ENCODE measurements at places on chromosomes 3 and 15. TPM values are rescaled to one million over a fixed set of nuclear protein-coding genes. Genes with fewer than 3 reads are reported as not detected.

Gene PIK3R4
- 33.9 TPM for total RNA-seq

Gene GPR160
- total RNA-seq = 0.40 TPM

Gene ZNF770
- total RNA-seq = 22.9 TPM

Gene RAB6B
- 0.32 TPM for total RNA-seq

Gene SERINC4
- total RNA-seq = not detected

Gene MEIS2
- 13.4 TPM for total RNA-seq

DNA sequence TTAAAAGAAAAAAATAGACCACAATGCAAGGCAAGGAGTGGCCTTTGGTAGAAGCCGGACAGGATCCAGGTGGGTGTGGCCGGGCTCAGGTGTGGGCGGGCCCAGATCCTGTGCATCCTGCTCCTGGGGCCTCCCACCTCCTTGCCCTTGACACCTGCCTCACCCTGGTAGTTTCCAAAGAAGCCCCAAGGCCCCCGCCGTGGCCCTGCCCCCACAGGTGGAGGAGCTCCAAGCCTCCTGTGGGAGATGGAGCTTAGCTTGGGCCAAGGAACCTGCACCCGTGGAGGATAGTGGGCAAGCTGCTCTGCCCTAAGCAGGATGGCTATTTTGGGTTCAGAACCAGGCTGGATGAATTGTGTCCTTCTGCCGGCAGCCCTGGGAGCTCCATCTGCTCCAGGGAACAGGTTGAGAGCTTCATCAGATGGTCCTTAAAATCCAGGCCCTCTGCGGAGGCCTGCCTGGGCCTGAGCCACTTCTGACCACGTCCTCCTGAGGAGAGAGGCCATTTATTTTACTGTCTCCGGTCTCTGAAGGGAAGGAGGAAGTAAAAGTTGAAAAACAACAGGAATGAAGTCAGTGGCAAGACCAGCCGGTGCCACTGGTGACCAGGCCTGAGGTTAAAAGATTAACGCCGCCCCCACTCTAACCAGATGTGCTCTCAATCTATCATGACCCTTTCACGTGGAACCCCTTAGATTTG is 53.9 kb upstream of the KLF13 start:
- no peak for DNase-seq

GRCh38 chr15:39128746-39129145 is 452.1 kb upstream of the THBS1 start:
- no peak for DNase-seq

DNA sequence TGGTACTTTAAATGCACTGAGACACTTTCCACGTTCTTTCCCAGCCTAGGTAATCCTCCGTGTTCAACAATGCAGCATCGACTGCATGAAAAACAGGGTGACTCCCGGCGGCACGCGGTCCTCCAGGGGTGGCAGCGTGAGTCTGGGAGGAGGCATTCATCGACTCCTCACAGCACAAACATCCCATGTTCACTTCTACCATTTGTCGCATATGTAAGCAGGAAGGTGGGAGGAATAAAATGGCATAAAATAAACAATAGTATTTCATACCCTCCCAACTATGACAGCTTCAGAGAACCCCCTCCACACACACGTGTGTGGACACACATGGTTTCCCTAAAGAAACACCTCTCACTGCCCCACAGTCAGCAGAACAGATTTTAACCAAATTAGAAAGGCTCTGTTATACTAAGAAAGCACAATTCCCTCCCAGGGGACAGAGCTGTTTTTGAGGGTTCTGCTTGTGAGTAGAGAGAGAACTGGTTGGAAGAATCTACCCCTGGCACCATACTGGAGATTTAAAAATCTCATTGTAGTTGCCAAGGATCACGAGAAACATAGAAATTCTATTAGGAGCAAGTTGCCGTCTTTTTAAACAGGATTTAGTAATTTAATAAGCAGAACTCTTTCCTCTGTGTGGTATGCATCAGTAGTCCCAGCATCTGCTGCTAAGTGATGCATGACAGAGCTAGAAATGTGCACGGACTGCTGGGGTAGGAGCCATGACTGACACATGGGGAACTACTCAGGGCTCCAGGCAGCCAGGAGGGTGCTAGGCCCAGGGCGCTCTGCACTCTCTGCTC is 6.0 kb downstream of the FAM43A start:
- DNase-seq = no peak

DNA sequence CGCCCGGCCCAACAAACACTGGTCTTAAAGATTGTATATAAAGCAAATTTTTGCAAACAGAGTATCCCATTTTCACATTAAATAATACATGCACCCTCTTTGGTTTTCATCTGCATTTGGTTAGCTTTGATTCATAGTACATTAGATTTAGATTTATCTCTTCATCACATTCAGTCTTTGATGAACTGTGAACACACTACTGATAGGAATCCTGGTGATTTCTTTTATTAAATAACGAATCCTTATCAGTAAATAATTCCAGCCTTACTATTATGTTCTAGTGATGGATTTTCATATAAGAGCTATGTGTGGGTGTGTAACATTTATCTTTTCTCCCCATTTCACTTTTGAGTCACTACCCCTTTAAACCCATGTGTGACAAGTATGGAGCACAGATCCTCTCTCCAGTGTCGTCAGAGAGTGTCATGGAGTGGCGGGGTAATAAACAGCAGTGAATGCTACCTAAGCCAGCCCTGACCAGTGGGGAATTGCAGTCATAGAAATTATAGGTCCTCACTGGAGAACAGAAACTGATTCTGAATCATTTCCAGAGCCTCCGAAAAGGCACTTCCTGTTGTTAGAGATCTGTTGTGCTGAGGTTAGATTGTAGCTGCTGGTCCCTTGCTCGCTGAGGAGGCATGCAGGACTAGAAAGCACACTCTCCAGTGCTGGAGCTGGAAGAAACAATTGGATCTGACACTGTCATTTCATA is 22.0 kb downstream of the SLC7A14 start:
- DNase-seq = peak; percentile 83

- DNase-seq = no peak
Observed at GRCh38 chr3:78698431-78698830, 1069.4 kb downstream of the ROBO1 start.

DNA sequence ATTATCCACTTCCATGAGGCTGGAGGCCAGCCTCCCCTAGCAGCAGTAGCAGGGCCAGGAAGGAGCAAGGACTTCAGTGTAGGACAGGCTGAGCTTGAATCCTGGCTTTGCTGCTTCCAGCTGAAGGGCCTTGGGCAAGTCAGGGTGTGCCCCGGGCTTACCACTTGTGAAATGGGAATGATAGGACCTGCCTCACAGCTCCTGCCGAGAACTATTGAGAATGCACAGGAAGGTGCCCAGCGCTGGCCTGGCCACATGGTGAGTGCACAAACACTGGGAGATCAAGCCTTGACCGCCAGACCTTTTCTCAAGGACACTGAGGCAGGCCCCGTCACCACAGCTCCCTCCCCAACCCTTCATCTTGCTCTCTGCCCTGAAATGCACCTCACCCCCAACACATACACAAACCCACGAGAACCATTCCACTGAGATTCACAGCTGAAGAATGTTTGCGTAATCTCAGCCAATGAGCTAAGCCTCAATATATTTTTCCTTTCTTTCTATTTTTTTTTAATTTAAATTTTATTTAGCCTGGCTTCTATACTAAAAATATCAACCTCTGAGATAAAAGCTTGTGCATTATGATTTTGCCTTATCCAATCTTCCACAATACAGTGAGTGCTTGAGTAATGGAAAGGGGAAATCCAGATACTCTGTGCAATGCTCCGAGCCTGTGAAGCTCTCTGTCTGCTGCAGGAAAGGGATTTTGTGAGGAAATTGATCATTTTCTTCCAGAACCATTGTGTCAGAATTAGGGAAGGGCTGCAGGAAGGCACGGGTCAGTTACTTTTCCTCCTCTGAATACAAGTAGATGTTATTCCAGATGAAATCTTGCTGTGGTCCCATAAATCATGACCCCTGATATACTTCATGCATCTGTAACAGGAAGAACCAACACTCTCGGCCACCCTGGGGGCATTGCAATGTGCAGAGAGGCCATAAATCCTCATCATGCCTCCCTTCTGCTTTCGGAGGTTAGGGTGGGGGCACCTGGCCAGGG is 193.9 kb downstream of the TLE3 start:
- no peak for DNase-seq

DNA sequence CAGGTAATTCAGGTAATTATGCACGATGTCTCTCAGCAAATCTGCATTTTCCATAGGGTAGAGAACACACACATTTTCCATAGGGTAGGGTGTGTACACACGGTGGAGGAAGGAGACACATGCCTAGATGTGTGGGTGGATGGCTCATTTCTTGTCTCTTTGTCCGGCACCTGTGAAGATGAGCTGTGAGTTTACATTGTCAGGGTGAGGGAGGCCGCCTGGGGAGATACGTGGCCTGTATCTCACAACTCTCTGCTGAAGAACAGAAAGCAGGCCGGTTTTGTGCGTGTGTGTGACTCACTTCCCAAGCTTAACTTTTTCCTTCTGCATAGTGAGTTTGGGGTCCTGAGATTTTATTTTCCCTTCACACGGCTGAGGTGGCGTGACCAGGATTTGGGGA is 60.3 kb downstream of the SLC6A6 start:
- DNase-seq = no peak

- DNase-seq = no peak
Observed at GRCh38 chr3:159721324-159721723, 267.3 kb upstream of the IL12A start.

DNA sequence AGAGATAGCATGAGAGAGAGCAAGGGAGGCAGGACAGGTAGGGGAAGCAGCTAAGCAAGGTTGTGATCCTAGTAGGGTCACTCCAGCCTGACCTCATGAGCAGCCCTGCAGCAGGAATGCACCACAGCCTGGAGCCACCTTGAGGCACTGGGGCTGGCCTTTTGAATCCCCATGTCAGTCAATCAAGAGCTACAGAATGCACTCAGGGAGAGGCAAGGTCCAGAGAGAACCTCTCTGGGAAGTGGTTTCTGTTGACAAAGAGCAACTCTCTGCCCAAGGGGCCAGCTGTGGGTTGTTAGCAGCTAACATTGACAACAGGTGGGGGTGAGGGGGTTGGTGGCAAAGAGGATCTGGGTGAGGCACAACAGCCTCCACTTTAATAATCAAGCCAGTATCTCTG is 54.6 kb downstream of the TRANK1 start:
- DNase-seq = no peak

DNA sequence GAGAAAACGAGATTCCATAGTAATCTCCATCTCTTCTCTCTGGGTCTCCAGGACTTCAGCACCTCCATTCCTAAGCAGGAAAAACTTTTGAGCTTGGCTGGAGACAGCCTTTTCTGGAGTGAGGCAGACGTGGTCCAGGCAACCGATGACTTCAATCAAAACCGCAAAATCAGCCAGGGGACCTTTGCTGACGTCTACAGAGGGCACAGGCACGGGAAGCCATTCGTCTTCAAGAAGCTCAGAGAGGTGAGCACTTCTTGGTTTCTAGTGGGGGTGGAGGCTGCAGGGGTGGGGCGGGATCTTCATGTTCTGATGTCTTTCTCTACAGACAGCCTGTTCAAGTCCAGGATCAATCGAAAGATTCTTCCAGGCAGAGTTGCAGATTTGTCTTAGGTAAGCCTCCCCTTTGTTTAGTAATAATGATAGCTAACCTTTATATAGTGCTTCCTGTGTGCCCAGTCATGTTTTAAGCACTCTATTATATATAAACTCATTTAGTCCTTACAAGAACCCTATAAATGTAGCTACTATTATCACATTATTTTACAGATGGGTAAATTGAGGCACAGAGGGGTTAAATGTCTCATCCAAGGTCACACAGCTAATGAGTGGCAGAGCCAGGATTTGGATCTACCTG is 35.0 kb upstream of the TATDN2 start:
- DNase-seq = no peak

DNA sequence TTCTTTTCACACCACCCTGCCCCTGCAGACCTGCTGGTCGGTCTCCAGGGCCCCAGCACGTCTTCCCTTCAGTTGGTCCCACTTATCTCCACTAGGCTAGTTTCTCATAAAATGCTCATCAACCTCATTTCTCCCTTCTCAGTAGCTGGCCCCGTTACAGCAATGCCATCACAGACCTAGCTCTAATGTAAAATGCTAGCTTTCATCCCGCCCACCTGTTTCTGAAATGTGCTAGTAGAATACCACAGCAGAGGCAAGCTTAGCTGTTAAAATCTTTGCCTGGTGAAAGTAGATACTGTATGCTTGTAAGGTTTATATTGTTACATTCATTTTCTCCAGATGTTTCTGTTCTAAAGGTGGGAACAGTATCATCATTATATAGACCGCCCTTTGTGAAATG is 13.1 kb downstream of the MKRN2OS start:
- no peak for DNase-seq
